SHP77 (cell line): ENCODE measurements at places on chromosomes 13 and 19.

GRCh38 chr19:29872224-29872731, 60.5 kb downstream of the CCNE1 start:
- DNase-seq, result no peak

DNA sequence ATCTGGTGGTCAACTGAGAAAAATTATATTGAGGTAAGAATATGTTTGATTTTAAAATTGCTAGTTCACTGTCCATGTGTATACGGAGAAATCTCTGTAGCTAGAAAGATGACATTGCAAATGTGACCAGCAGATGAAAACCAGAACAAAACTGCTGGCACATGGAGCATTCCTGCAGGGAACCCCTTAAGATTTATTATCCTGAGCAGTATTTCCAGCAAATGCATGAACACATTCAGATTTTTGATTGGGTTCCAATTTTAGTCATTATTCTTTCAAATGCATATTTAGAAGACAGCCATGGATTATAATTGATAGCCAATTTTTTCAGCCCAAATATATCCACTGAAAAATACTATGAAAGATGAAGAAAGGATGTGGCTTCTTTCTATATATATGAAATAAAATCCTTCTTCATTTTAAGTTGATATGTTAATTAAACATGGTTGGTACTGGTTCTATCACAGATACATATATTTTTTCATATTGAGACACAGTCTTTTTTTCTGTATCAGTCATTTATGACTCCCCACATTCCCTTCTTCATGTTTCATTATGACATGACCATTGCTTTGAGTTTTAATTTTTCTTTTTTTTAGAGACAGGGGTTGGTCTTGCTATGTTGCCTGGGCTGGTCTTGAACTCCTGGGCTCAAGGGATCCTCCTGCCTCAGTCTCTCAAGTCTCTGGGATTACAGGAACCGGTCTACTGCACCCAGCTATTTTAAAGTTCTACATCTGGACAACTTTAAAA, 376.5 kb downstream of the KLF12 start:
- DNase-seq, result no peak

GRCh38 chr13:98289339-98289945, 112.4 kb upstream of the RNF113B start:
- DNase-seq, result no peak

DNA sequence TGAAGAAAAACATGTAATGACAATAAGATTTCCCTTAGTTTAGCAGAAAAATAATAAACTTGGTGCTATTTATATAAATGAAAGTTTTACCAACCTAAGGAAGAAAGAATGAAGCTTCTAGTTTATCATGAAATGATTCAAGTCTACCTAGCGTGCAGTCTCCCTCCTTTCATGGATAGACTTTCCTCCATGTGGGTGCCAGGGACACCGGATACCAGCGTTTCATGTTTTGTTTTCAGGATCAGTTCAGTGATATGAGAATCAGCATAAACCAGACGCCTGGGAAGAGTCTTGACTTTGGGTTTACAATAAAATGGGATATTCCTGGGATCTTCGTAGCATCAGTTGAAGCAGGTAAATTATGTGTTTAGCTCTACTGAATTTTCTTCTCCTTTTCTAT, 196.7 kb downstream of the LMO7 start:
- DNase-seq, result no peak

DNA sequence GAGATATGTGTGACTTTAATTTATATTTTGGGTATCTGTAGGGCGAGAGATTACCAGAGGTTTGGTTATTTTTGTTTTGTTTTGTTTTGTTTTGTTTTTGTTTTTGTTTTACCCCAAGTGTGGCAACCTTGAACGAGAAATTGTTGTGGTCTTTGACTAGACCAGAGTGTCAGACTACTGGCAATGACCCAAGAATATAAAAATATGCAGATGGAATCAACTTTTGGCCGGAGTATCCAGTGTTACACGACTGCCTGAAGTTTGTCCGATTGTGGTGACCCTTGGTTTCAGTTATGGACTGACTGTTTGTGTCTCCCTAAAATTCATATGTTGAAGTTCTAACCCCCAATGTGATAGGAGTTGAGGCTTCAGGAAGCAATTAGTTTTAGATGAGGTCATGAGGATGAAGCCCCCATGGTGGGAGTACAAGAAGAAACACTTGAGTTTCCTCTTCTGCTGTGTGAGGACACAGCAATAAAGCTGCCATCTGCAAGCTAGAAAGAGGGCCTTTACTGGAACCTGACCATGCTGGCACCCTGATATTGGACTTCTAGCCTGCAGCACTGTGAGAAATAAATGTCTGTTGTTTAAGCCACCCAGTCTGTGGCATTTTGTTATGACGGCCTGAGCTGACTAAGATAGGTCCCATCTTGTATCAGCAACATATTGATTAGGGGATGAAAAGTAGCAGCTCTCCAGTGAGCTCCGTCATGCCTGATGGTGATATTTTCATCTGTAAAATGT, 261.7 kb downstream of the MTUS2 start:
- DNase-seq, result no peak

DNA sequence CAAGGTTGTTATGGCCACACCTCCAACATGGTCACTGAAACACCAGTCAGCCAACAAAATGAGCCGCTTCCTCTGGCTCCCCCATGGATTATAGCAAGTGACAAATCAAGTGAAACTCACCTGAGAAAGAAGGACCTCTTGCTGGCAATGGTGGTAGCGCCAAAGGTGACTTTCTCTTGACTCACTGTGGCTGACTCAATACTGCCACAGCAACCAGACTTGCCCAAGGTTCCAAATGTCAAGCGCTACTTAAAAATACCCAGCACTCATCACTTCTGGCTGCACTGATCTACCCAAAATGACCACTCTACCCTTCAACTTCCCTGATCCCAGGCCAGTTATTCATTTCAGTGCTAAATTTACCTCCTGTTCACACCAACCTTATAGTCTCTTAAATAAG, 495.5 kb downstream of the FOXO1 start:
- no peak for DNase-seq

DNA sequence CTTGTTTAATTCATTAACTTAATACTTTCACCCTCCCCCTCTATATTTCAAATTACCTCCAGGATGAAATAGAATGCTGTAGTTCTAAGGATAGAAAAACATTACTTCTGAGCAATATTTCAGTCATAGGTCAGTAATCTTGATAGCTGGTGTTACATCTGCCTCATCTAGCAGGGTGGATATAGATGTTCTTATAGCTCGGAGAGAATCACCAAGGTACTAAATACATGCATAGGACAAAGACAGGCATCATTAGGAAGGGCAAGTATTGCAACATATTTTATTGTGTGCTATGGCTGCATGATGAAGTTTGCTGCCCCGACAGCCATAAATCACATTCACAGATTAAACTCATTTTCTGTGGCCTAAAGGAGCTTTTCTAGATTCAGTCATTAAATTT, 601.0 kb downstream of the FGF9 start:
- no peak for DNase-seq

GRCh38 chr19:12806242-12807081, at the start of gene RNASEH2A:
RNASEH2A (plus strand) TSS chr19:12806584; CDS start chr19:12806674, 90 bp downstream.
- DNase-seq, result peak; percentile 67

DNA sequence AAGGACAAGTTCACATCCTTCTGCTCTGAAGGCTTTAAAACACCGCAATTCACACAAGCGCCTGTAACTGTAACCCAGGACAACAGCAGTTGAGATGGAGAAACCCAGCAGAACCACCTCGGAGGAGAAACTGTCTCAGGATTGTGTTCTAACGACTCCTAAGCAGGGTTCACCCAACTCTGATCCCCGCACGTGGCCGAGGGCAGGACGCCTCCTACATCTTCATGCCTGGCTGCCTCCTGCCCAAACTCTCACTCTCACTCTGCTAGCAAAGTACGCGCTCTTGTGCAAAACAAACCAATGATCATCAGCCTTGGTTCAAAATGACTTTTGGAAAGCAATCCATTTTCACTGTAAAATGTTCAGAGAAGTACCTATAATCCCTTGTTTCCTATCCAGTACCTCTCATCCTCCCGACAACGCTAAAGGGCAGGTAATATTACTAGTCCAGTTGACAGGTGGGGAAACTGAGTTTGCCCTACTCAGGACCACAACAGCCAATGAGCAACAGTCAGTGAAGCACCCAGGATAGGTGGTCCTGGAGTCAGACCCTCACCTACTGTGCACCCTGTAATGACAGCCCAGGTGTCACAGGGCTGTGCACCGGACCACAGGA, 25.6 kb downstream of the EPS15L1 start:
- DNase-seq, result no peak

DNA sequence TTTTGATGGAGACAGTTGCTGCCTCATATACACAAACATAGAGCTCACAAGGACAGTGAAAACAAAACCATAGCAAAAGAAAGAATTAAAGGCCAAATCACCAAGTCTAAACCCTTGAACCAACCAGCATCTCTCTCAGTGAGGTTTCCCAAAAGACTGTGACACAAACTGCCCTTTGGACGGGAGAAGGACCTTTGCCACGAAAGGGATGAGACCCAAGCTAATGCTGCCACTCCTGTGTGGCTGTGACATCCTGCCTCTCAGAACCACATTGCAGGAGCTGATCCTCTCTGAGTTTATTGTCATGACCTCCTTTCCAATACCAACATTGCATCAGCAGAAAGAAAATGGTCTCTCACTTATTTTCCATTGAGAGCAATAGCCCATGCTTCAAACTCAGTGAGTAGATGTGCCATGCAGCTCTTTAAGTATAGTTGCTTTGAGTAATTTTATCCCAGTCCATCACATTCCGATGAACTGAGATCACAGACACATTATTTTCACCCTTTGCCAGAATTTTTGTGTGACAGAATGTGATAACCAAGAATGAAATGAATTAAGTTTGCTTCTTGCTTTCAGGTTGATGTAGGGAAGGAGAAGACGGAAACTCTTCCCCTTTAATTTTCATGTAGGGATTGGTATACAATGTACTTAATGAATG, 133.5 kb upstream of the IRS2 start:
- DNase-seq, result no peak

DNA sequence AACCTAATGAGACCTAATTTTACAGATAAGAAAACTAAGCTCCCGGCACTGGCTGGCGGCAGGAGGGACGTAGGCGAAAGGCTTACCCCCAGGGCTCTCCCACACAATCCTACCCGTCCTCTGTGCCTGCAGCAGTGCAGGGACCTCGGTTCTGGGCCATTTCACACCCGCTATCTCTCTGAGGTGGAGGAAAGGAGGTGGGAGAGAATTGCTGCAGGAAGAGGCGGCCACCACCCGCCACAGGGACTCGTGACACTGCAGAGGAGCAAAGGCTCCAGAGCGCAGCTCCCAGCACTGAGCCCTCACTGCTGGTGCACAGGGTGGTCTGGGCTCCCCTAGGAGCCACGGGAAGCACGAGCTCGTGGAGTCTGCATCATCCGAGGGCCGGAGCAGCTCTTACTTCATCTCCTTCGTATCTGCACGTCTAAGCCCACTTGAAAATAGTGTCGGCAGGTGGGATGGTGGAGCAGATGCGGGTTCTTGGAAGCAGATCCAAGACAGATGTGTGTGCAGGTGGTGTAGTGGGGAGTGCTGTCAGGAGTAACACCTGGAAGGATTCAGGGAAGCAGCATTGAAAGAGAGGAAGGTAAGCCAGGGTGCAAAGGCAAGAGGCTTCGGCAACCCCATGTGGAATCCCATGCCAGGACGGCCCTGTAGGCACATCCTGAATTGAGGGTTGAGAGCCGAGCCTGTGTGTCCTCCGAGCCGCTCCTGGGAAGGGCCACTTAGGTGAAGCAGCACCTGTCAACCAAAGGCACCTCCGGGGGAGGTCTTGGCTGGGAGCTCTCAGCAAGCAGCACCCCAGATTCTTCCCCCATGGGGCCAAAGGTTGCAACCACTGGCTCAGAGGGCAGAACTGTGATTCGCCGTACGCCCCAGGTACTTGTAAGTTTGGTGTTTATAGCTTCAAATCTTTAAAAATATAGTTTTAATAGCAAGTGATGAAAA, 115.8 kb upstream of the SPACA7 start:
- DNase-seq, result no peak

DNA sequence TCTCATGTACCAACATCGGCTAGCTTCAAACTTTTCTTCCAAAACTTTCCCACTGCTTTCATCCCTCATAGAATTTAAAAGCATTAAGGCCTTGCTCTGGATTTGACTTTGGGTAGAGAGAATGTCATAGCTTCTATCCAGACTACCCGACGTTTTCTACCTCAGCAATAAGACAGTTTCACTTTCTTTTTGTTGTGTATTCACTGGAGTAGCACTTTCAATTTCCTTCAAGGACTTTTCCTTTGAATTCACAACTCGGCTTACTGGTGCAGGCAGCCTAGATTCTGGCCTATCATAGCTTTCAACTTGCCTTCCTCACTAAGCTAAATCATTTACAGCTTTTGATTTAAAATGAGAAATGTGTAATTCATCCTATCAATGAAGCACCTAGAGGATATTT, 420.4 kb upstream of the GPC6 start:
- DNase-seq, result no peak

DNA sequence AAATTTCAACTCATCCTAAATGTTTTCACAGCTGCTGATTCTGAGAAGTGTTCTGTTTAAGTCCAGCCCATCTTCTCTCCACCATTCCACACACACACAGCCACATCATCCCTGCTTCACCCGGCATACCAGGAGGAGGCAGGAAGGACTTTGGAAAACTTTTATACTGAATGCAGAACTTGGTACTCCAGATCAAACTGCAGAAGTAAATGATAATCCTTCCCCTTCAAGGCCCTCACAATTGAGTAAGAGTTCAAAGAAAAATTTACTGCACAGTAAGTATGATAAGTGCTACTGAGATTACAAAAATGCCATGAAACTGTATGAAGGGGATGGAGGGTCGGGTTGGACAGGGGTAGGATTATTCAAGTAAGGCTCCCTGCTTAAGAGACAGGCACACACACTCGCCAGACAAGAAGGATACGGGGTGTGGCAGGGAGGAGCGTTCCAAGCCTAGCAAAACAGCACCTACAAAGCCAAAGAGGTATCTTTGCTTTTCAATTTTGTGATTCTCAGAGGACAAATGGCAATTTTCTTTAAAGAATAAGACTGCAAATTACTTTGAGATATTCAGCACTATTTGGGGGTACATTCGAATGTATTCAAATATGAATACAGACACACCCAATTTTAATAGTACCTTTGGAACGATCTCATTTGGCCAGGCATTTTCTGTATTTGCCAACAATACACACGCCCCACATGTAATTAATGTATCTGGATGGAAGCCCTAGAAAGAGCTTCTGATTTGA, 2.5 kb downstream of the USP12 start:
- no peak for DNase-seq

DNA sequence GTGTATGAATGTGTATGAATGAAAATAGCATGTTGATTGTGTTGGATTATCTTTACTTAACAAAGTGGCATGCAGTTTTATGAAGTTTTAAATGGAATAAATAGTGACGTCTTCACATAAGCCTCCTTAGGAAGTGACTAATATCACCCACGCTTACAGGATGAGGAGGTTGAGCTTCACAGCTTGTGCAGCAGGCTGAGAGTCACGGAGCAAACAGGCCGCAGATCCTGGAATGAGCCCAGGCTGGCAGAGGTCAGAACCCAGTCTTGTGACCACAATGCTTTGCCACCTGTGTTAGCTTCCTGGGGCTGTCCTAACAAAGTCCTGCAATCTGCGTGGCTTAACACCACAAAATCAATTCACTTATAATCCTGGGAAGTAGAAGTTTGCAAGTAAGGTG, 20.8 kb downstream of the LAIR2 start:
- no peak for DNase-seq
